Skeletal muscle tissue (tissue), 5 donors: ENCODE measurements at places on chromosomes 5 and 9. TPM values are rescaled to one million over a fixed set of nuclear protein-coding genes. Genes with fewer than 3 reads are reported as not detected.

GFPT2 gene
- 9.9 TPM for total RNA-seq

TDRD7 gene
- 5.2 TPM for total RNA-seq

IL33 gene
- total RNA-seq: 14.6 TPM

GDF9 gene
- total RNA-seq: 0.52 TPM

RECK gene
- total RNA-seq: 14.6 TPM

CXXC5 gene
- total RNA-seq: 66.8 TPM

EIF4E1B gene
- not detected for total RNA-seq

NOTCH1 gene
- 69.4 TPM for total RNA-seq
